Prostate gland (tissue), 2 donors: ENCODE measurements at places on chromosomes 7 and 10. TPM values are rescaled to one million over a fixed set of nuclear protein-coding genes. Genes with fewer than 3 reads are reported as not detected.

DNA sequence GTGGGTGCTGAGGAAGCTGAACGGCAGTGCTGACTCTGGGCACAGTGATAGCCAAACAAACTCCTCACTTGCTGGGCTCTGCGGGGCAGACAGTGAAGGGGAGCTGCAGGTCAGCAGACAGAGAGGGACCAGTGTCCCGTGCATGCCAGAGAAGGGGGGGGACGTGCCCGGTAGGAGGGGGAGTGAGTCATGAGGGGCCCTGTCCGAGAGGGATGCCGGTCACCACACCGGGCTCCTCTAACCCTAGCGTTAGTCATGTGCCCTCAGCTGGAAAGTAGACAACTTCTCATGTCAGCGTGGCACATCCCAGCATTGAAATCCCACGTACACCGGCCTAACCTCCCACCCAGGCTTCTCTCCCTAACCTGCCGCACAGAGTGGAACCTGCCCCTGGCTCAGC is 117.1 kb upstream of the DPP6 start:
- no peak for DNase-seq

- no peak for DNase-seq
Measured at GRCh38 chr10:74543276-74543675, 283.1 kb upstream of the KAT6B start.

GRCh38 chr7:67343572-67343971 is 346.9 kb downstream of the TYW1 start:
- no peak for DNase-seq

- DNase-seq: no peak
Measured at GRCh38 chr7:1666317-1666822, 3.7 kb upstream of the ELFN1 start.

RBP3 gene
- not detected for total RNA-seq
